Mucosa of gallbladder (tissue), 1 donor: ENCODE measurements at places on chromosomes 6 and 20. TPM values are rescaled to one million over a fixed set of nuclear protein-coding genes. Genes with fewer than 3 reads are reported as not detected.
A peak's percentile ranks its signal among the peaks of the same experiment; 100 is the strongest.

DNA sequence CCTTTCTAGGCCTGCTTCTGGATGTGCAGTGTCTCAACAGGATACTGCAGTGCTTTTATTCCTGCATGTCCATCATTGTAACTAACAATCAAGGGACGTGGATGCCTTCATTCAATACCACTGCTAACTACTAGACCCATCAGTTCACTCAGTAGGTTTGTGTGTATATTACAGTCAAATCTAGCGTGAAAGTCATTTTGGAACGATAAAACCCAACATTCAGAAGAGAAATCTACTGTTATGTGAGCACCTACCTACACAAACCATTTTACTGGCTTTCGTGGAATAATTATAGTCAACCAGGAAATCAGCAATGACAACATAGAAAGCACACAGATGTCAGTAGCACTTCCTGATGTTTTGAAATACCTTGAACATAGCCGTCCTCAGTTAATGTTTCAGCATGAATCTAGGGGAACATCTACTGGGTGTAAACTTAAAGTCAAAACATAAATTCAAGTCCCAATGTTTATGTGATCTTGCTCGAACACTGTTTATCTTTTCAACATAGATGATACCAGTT is 270.6 kb downstream of the FARS2 start:
- no peak for DNase-seq

DNA sequence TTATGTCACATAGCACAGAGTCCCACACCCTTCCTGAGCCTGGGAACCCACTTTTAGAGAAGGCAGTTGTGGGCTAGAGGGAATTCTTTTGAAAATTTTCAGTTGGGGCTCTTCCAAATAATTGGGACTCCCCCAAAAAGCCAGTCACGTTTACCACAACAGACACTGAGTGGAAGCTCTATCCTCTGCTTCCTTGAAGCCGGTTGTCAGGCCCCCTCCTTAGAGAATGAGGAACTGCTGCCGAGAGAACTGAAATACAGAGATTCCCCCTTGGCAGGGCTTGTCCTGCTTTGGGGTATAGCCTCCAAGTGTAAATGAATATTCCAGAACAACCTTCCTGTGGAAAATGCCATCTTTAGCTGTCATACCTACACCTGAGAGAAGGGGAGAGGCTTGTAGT is 2.7 kb upstream of the JAG1 start:
- DNase-seq, result no peak

- peak; percentile 40 for DNase-seq
Measured at GRCh38 chr20:13029687-13030375, 21.1 kb downstream of the SPTLC3 start.

DNA sequence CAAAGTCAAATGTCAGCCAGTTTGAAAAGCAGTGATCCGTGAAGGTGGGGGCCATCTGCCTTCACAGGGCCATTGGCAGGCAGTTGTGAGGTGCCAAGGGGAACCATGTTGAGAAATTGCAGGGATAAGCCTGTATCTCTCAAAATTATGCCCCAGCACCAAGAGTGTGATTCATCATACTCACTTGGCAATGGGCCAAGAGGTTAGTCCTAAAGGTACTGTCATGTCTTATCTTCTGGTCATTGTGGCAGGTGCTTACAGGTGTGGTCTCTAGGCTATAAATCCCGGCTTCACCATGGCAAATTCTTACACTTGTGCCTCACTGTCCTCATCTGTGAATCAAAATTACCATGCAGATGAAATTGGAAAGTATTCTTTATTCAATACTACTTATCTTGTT is 150.7 kb upstream of the LAMP5 start:
- DNase-seq, result no peak

CALHM6 gene
- total RNA-seq, result 4.8 TPM

LAMP5 gene
- total RNA-seq, result 0.66 TPM

SPEF1 gene
- 0.75 TPM for total RNA-seq
